ENCODE measurements at places on chromosomes 11 and 22. TPM values are rescaled to one million over a fixed set of nuclear protein-coding genes. Genes with fewer than 3 reads are reported as not detected.

Gene TRMT112
- 98.3 TPM for total RNA-seq

Gene CAPN5
- 3.6 TPM for total RNA-seq

Gene ARRB1
- total RNA-seq, result 18.4 TPM

Gene ADORA2A
- total RNA-seq, result 4.3 TPM

Gene GPR83
- not detected for total RNA-seq

Gene ROM1
- 0.81 TPM for total RNA-seq

Gene MYBPC3
- 2,639 TPM for total RNA-seq

Gene ST14
- total RNA-seq, result 0.42 TPM

Gene SLC25A17
- total RNA-seq, result 4.0 TPM

Gene THRSP
- total RNA-seq, result not detected

DNA sequence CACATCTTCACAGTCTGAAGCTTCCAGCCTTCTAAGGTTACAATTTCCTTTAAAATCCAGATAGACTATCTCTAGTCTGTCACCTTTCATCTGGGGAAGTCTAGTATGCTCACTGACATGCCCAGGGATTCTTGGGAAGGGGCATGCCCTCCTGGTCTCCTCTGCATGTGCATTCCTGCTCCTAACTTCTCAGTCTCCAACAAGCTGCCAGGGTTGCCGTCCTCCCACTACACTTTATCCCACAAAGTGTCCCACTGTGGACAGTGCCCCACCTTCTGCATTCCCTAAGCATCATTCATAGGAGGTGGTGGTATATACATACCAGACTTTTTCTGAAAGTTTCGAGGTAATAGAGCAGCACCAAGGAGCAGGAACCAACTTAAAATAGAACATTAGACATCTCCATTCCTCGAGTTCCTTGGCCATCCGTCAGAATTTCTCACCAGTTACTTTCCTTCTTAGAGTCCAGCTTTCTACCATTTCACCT, 28.7 kb downstream of the EIF3F start:
- no peak for DNase-seq

DNA sequence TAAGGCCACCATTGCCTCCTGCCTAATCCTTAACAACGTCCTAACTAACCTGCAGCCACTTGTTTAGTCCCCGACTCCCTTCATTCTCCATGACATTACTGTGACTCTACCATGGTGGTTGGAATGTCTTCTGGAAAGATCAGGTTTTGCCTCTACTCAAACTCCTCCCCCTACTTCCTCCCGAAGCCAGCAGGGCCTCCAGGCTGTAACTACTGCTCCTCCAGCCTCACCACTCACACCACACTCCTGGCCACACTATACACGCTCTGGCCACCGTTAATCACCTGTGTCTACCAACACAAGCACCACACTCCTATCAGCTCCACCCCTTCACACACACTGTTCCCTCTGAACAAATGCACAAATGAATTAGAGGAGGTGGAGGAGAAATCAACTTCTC, 69.2 kb downstream of the PACSIN2 start:
- no peak for DNase-seq

DNA sequence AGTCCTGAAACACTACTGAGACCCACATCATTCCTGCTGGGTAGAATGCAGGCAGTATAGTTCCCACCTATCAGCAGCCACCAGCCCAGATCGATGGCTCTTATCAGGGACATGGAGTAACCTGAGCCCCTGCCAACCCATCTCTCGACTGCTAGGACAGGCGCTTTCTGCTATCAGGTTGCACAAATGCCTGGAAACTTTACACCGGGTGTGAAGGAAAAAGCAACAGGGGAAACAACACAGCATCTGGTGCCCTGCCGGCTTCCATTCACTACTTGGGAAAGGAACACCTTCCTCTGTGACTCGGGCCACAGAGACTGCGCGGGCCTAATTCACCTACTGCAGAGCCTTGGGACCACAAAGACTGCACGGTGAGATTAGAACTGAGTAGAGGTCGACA, 18.5 kb downstream of the RBFOX2 start:
- DNase-seq, result no peak

GRCh38 chr11:81674211-81674610, 1059.5 kb downstream of the FAM181B start:
- DNase-seq, result no peak

- no peak for DNase-seq
Measured at GRCh38 chr22:36021606-36022153, 6.9 kb downstream of the RBFOX2 start.

DNA sequence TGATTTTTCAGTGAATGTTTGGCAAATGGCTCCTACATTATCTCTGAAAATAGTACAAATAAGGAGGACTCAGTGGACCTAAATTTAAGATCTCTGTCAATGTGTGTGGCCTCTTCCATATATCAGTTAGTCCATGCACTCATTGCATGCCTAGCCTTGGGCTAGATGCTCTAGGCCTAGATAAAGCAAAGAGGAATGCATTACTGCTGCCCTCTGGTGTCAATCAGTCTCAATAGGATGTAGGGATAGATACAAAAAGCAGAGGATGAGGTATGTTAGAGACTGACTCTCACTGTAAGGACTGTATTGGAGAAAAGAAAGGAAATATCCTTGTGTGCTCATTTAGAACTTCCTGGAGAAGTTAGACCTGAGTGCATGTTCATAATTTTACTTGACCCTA, 42.0 kb downstream of the MS4A2 start:
- no peak for DNase-seq

- no peak for DNase-seq
Measured at GRCh38 chr22:27378311-27378800, 423.2 kb downstream of the MN1 start.

GRCh38 chr11:38274031-38274430, 1676.0 kb upstream of the RAG2 start:
- DNase-seq, result no peak

DNA sequence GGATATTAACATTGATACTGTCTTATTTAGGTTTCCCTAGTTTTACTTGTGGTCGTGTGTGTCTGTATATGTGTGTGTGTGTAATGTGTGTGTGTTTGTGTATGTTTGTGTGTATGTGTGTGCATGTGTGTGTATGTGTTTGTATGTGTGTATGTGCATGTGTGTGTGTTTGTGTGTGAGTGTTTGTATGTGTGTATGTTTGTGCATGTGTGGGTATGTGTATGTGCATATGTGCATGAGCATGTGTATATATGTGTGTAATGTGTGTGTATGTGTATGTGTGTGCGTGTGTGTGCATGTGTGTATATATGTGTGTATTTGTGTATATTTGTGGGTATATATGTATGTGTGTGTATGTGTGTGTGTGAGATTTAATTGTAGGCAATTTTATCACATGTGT, 17.3 kb upstream of the DNAL4 start:
- DNase-seq, result no peak

DNA sequence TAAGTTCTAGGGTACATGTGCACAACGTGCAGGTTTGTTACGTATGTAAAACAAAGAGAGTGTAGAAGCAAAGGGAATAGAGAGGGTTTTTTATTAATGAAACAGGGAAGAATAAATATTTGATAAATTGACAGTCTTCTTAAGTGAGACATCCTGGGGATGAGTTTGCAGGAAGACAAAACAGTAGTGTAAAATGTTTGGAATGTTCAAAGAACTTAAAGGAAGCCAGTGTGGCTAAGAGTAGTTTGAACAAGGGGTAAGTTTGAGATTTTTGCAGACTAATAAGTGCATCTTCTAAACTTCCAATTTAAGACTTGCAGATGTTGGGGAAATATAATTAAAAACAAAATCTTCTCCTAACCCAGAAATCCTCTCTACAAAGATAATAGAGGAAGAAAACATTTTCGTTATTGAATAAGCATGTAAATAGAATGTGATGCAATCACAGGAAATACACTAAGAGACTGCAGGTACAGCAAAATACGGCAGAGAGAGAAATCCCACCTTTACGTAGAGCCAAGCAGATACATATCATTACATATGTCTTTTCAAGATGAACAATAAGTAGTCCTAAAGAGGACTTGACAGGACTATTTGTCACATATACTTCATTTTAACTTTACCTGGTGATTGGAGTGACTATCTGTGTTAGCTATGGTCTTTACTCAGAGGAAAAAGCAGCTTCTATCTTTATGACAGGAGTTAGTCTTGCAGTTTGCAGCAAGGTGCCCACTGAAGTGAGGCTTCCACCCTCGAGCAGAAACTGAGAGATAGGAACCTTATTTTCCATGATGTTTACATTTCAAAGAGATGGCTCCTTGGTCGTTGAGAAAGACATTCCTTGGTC, 402.1 kb downstream of the CNTN5 start:
- DNase-seq, result no peak

GRCh38 chr22:47432683-47433082, 670.2 kb downstream of the TBC1D22A start:
- DNase-seq, result no peak
